Airway epithelial cell (primary cell): ENCODE measurements at places on chromosomes 1 and 21. TPM values are rescaled to one million over a fixed set of nuclear protein-coding genes. Genes with fewer than 3 reads are reported as not detected.

IGFN1 gene
- not detected in 2 replicates for total RNA-seq

SPRR2A gene
- total RNA-seq = 8.3 and 8.4 TPM in 2 replicates

FAM3B gene
- not detected in 2 replicates for total RNA-seq

HECTD3 gene
- 22.2 and 22.4 TPM in 2 replicates for total RNA-seq

LRRC71 gene
- total RNA-seq = not detected in 2 replicates

CHRNB2 gene
- total RNA-seq = not detected in 2 replicates

RBM11 gene
- 0.35 TPM in 1 of 2 replicates, not detected in the other for total RNA-seq

PEF1 gene
- 59.8 and 85.1 TPM in 2 replicates for total RNA-seq

UBQLN4 gene
- 21.4 and 25.2 TPM in 2 replicates for total RNA-seq

PADI2 gene
- 3.7 and 3.9 TPM in 2 replicates for total RNA-seq

GUCA2B gene
- total RNA-seq = not detected in 2 replicates

BCL2L15 gene
- 0.42 TPM in 1 of 2 replicates, not detected in the other for total RNA-seq

PGLYRP4 gene
- total RNA-seq = 3.5 and 10.7 TPM in 2 replicates

UTP25 gene
- total RNA-seq = 3.1 and 4.9 TPM in 2 replicates

FMN2 gene
- total RNA-seq = not detected in 2 replicates

TNFRSF1B gene
- 0.07 TPM in 1 of 2 replicates, not detected in the other for total RNA-seq

C1orf185 gene
- total RNA-seq = not detected in 2 replicates

NBPF1 gene
- total RNA-seq = 5.9 and 8.8 TPM in 2 replicates

CDK11B gene
- total RNA-seq = 7.3 and 13.4 TPM in 2 replicates

HDAC1 gene
- 94.7 and 102 TPM in 2 replicates for total RNA-seq

RGS18 gene
- not detected in 2 replicates for total RNA-seq

HSF2BP gene
- 5.5 and 10.6 TPM in 2 replicates for total RNA-seq
